Activated T-helper 1 cell treated with anti-CD3 and anti-CD28 coated beads, Interleukin-12 subunit alpha, Interleukin-12 subunit beta, Interleukin-2, Interleukin-4 antibody, amounts not matched to agents 30 ng/mL and 10 ng/mL and 1 ng/mL, durations not matched to agents 14 hours and 24 hours and 36 hours (primary cell): ENCODE measurements at places on chromosomes 6 and 20.
A peak's percentile ranks its signal among the peaks of the same experiment; 100 is the strongest.

GRCh38 chr6:31582230-31582643 lies at the start of gene LTB:
Gene LTB, minus strand, starts transcription at chr6:31582424. Its CDS starts 7 bp downstream, at chr6:31582417.
- peak; percentile 65 for DNase-seq

- DNase-seq = no peak
These were observed 41.6 kb upstream of the IYD start for GRCh38 chr6:150327117-150327774.

DNA sequence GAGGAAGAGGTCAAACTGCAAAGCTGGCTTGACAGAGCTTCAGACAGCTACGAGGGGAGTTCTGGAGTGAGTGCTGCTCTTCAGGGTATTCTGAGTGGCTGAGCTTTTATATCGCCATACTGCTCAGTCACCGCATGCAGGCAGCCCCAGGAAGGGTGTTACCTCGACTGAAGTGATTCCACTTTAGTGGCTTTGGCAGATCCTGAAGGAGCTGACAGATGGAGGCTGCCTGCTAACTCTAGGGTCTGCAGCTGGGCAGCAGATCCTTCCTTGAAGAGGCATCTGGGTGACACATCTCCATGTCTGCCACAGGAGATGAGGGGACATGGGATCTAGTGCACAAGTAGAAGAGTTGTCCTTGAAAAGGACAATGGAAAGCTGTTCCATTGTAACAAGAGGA lies 3.7 kb upstream of the DEK start:
- no peak for DNase-seq

DNA sequence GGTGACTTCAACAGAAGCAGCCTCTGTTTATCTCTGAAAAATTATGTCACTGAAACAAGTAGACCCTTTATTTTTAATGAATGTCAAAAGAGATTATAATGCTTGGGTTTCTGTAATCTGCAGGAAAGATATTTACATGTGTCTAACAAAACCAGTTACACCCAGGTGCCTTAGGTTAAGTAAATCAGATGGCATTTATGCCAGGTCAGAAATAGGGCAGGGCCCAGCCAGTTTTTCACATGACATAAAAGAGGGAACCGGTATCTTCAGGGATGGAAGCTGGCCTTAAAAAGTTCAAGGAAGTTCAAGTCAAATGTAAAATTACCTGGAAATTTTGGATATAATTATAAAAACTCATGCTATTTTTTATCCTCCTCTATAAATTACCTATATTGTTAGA lies 14.2 kb upstream of the ENPP4 start:
- no peak for DNase-seq

DNA sequence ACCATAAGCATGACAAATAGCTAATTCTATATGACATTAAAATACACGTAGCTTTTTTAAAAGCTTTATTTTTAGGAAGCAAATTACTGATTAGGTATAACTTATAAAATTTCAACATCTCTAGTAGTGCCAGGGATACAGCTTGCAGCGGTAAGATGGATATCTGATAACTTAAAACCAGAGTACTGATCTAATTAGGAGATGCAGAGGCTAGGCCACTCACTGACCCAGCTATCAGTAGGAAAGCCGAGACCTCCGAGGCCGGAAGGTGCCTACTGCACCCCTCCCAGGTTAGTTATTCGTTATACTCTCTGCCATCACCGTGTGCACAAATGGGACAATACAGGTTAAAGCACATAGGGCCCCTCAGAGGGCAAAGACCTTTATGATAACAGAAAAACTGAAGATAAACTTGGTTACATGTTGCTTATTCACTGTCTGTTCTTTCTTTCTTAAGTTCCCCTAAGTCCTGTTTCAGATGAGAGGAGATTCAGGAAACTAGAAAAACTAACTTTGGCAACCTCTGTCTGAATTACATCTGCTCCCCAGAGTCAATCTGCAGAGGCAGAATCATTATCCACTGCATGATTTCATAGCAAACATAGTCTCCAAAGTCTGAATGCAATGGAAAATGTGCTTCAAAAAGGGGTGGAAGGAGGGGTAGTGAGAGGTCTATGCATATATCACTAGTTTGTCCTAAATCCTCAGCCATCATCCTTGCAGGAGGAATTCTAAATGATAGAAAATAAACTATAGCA lies 60.8 kb downstream of the RIPOR2 start:
- no peak for DNase-seq

GRCh38 chr6:149862922-149863697 lies 1.0 kb downstream of the LRP11 start:
- peak; percentile 31 for DNase-seq
